SJCRH30 (cell line): ENCODE measurements at places on chromosomes 16 and 17. TPM values are rescaled to one million over a fixed set of nuclear protein-coding genes. Genes with fewer than 3 reads are reported as not detected.

Gene CLEC18A
- total RNA-seq = 0.12 and 0.30 TPM in 2 replicates

Gene IRX5
- total RNA-seq = 8.3 and 11.4 TPM in 2 replicates

Gene LAT
- total RNA-seq = 0.66 and 1.6 TPM in 2 replicates

Gene GJC1
- 45.9 and 47.4 TPM in 2 replicates for total RNA-seq

Gene NCOR1
- 245 and 274 TPM in 2 replicates for total RNA-seq

Gene ZNF385C
- 1.3 and 1.5 TPM in 2 replicates for total RNA-seq

Gene CCDC144A
- total RNA-seq = 0.96 and 1.5 TPM in 2 replicates

Gene NXPH3
- total RNA-seq = 1.0 and 1.2 TPM in 2 replicates

Gene TP53
- 37.8 and 39.5 TPM in 2 replicates for total RNA-seq

Gene CLEC18B
- total RNA-seq = not detected in 2 replicates

Gene KRTAP1-5
- not detected in 2 replicates for total RNA-seq

Gene MMP28
- total RNA-seq = not detected in 2 replicates

Gene CCL17
- not detected in 2 replicates for total RNA-seq

Gene TNFRSF13B
- total RNA-seq = not detected in 2 replicates

Gene SLFN12
- 16.3 and 19.0 TPM in 2 replicates for total RNA-seq

Gene OMG
- not detected in 2 replicates for total RNA-seq

Gene OSGIN1
- total RNA-seq = 1.7 and 2.1 TPM in 2 replicates

Gene HCFC1R1
- total RNA-seq = 16.8 and 18.9 TPM in 2 replicates

Gene LPO
- total RNA-seq = not detected in 2 replicates

Gene SPN
- total RNA-seq = 0.96 and 2.1 TPM in 2 replicates

Gene ERN2
- total RNA-seq = not detected in 2 replicates

Gene GNG13
- not detected in 2 replicates for total RNA-seq

Gene GSG1L2
- not detected in 2 replicates for total RNA-seq

Gene APOBR
- not detected in 2 replicates for total RNA-seq

Gene AOC3
- 0.30 and 0.34 TPM in 2 replicates for total RNA-seq

Gene VTN
- 0.08 and 0.16 TPM in 2 replicates for total RNA-seq

Gene DECR2
- total RNA-seq = 4.8 and 5.7 TPM in 2 replicates

Gene HBA1
- 0.33 TPM in 1 of 2 replicates, not detected in the other for total RNA-seq

Gene CARD14
- 0.32 and 0.33 TPM in 2 replicates for total RNA-seq

Gene CA7
- total RNA-seq = not detected in 2 replicates

Gene AOC2
- total RNA-seq = 0.86 and 1.1 TPM in 2 replicates

Gene CFDP1
- 42.0 and 50.3 TPM in 2 replicates for total RNA-seq

Gene AFMID
- 97.1 and 110 TPM in 2 replicates for total RNA-seq

Gene SDR42E1
- total RNA-seq = 0.47 and 1.1 TPM in 2 replicates

Gene BCAR1
- total RNA-seq = 17.4 and 21.7 TPM in 2 replicates

Gene KRTAP4-4
- total RNA-seq = not detected in 2 replicates

Gene GCGR
- 0.04 TPM in 1 of 2 replicates, not detected in the other for total RNA-seq

Gene SEPTIN12
- total RNA-seq = not detected in 2 replicates

Gene SHCBP1
- 47.0 and 52.1 TPM in 2 replicates for total RNA-seq

Gene ADGRG3
- total RNA-seq = not detected in 2 replicates

Gene MMP15
- 3.5 and 3.9 TPM in 2 replicates for total RNA-seq
